ENCODE measurements at places on chromosomes 4 and X. TPM values are rescaled to one million over a fixed set of nuclear protein-coding genes. Genes with fewer than 3 reads are reported as not detected.

GRCh38 chr4:81634766-81635549, 163.3 kb upstream of the RASGEF1B start:
- no peak for DNase-seq

Gene SHROOM3
- total RNA-seq: 0.21 TPM

GRCh38 chr4:28822163-28822562, 1898.0 kb upstream of the PCDH7 start:
- no peak for DNase-seq

- DNase-seq: no peak
Observed at GRCh38 chr4:187207931-187208330, 484.3 kb upstream of the FAT1 start.

DNA sequence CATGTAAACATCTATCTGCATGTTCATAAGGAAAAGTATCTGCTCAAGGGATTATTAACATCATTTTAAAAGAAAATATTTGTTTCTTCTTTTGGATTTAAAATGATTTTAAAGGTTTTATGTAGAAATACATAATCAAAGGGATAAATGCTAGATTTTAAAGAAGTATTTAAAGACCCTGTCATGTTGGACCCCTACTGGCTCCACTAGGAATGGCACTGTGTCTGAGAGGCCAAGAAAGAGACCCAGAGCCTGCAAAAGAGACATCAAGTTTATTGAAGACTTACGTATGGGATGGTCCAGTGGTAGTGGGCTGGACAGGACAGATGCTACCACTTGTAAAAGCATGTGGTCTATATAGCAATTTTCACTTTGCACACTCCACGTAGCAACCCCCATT, 78.7 kb upstream of the PCDH18 start:
- DNase-seq: no peak

GRCh38 chrX:48468693-48469691, 1.1 kb downstream of the SLC38A5 start:
- peak; percentile 70 for DNase-seq

DNA sequence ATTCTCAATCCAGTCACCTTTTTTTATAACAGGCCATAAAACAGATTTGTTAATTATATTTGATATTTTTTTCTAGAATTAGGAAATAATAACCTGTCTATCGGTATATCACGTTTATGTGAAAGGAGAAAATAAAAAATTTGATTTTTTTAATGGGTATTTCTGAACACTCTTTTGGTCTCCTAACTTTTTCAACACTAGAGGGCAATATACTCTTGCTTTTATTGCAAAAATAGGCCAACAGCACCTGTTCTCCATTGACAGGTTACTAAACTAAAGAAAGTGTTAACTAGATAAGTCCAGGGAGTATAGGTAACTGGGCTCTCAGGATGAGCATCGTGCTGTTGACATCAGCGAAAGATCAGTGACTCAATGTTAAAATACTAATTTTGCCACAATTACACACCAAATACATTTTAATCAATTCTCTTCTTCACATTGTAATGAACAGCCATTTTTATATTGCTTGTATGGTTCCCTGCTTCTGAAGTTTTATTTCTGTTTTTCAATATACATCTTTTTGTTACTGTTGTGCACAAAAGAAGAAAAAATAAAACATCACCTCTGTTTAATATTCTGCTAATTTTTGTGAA, 22.8 kb downstream of the NDST4 start:
- DNase-seq: no peak

Measured in activated naive CD4-positive, alpha-beta T cell treated with anti-CD3 and anti-CD28 coated beads for 36 hours (primary cell).